ENCODE measurements at places on chromosomes 5 and 9.
A peak's percentile ranks its signal among the peaks of the same experiment; 100 is the strongest.

- no peak for DNase-seq
Observed at GRCh38 chr5:5370059-5370774, 52.3 kb upstream of the ICE1 start.

GRCh38 chr5:53442961-53443360 lies 37.5 kb upstream of the FST start:
- DNase-seq = no peak

DNA sequence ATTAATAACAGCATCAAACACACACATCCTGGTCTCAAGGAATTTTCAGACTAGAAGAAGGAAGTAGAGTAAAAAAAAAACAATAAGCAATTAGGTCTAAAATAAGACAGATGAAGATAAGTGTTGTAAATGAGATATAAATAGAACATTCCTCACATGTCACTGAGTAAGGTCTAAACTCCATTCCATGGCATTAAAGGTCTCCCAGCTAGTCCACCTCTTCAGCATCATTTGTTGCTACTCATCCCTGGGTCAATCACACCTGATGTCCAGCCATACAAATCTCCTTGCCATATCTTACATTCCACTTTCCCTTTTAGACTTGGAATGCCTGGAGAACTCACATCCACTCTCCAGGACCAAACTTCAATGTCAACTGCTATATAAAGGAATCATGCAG lies 214.1 kb upstream of the KLF4 start:
- no peak for DNase-seq

GRCh38 chr9:132169672-132170392 lies 8.0 kb downstream of the NTNG2 start:
- no peak for DNase-seq

DNA sequence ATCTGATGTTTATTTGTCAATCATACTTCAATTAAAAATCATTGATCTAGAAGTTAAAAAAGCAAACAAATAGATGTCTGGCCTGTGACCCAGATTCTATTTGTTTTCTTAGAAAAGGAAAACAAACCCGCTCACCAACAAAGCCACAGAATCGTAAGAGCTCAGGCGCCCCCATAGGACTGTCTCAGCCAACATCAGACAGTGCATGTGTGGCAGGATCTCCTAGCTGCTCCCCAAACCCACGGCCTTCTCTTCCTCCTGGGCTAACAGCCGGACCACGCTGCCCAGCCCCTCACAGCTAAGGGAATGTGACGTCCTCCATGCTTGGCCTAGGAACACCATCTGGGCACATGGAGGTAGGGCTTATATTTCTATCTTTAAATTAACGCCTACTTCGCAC lies 19.4 kb downstream of the OR2Y1 start:
- DNase-seq = no peak

DNA sequence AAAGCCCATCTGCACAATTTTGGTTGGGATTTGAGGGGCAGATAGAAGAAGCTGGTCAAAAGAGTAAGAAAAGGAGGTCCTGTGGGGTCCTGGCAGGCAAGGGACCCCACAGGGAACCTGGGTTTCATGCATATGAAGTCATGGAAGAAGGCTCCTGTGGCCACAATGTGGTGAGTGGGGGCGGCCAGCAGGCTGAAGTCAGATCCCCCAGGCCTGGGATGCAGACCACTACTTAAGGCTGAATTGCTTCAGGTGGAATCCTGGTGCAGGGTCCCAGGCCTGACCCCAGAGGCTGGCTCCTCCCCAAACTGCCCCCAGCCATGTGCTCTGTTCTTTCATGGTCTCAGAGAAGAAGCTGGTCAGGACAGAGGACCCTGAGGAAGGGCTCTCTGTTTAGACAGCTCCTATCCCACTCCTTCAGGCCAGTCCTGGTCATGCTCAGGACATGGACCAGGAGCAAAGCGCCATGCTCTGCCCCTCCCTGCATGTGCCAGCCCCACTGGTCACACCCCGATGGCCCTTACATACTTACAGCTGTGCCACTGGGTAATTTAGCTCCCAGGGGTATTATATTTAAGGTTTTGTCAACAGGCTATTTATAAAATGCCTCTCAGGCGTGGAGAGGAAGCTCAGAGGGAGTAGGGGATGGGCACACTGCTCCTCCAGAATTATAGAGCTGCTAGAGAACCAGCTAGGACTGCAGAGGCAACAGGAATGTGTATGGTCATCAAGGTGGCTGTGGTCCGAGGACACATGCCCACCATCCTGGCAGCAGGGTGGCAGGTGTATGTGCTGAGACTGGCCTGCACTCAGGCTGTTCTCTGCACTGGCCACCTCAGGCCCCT lies 33.4 kb downstream of the C5orf15 start:
- DNase-seq = no peak

DNA sequence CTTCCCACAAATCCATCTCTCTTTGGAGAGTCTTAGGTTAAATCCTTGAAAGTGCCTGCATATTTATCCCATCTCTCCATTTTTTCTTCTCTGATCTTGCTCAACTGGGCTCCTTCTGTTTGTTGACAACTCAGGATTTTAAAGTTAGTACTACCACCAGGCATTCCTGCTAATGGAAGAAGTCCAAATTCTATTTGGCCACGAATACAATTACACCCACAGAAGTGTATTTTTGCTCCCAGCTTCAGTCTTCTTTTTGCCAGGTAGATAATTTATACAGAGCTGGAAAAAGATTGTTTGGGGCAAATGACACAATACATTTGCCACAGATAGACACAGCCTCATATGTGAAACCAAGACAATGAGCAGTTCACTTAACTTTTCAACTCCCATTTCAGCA lies 74.8 kb downstream of the CETN3 start:
- DNase-seq = no peak

GRCh38 chr9:93951655-93952118 lies 3.5 kb downstream of the BARX1 start:
- no peak for DNase-seq

DNA sequence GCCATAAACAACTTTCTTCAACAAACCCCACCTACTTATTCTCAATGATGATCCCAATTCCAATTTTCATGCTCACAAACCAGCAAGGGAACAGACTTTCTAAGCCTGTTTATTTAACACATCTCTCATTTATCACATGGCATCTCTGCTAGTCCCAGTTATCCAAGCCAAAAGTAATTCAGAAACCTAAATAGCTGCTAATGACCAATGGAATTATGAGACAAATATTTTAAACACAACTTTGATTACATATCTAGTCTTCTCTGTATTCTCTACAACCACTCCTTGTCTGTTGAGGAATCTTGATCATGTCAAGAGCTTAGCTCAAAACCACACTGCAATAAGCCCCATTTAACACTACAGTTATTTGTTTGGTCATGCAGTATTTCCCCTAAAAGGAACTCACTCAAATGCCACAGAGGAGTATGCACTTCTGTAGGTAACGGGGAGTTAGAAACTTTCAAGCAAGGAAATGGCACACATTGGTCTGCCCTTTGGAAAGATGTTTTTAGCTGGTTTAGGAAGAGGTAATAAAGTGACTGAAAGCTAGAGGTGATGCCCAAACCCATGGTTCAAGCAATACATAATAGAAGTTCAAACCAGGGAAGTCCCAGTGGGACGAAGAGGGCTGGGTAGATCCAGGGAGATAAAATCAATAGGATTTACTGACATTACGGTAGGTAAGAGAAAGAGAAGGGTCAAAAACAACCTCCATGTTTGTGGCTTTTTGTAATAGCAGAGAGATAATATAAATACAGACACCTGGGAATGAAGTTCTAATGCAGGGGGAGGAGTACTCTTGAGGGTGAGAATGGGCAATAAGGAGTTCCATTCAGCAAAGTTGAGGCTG lies 42.1 kb upstream of the HTR4 start:
- no peak for DNase-seq

- DNase-seq = no peak
Observed at GRCh38 chr9:88342246-88342645, 46.0 kb upstream of the SPIN1 start.

DNA sequence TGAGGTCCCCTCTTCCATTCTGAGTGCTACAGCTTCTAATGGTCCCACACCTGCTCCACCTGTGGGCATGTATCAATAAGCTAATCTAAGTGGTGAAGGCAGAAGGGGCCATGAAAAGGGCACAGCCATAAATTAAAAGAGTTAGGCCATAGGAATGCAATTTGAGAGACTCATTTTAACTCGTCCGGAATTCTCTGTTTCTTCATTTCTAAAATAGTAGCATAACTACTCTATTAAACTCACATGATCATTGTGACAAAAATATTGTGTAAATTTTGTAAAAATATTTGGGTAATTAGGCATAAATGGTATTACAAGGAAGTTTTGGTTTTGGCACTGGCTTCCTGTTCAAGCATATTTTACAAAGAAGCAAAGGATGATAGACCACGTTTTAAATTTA lies 103.1 kb upstream of the TXNDC8 start:
- no peak for DNase-seq

DNA sequence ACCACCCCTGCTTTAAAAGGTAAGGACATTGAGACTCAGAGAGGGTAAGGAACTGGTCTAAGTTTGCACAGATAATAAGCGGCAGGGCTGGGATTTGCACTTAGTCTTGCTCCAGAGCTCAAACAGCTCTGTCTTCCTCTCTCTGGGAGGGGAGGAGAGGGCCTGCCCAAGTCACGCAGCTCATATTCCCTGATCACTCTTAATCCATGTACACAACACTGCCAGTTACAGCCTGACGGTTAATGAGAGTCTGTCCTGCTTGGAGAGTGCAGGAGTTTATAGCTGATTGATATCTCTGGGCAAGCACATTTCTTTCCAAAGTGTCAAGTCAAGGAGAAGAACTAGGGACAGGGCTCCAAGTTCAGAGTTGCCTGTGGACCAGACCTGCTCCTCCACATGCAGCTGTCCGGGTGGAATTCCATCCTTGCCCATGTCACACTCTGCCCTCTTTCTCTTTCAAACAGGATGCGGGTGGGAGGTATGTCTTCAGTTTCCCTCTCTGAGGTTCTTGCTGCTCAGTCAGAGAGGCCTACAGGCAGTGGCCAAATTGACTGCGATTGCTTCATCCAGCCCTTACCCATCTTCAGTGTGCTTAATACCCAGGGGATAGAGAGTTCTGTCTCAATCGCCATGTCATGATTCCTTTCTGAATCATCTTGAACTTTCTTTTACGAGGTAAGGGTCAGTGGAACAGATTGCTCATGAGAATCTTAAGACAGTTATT lies 54.5 kb downstream of the GALNT12 start:
- DNase-seq = peak; percentile 98

- DNase-seq = no peak
Observed at GRCh38 chr5:89946916-89947315, 462.6 kb downstream of the CETN3 start.

GRCh38 chr5:21810737-21811316 lies 1042.3 kb downstream of the CDH12 start:
- DNase-seq = no peak

DNA sequence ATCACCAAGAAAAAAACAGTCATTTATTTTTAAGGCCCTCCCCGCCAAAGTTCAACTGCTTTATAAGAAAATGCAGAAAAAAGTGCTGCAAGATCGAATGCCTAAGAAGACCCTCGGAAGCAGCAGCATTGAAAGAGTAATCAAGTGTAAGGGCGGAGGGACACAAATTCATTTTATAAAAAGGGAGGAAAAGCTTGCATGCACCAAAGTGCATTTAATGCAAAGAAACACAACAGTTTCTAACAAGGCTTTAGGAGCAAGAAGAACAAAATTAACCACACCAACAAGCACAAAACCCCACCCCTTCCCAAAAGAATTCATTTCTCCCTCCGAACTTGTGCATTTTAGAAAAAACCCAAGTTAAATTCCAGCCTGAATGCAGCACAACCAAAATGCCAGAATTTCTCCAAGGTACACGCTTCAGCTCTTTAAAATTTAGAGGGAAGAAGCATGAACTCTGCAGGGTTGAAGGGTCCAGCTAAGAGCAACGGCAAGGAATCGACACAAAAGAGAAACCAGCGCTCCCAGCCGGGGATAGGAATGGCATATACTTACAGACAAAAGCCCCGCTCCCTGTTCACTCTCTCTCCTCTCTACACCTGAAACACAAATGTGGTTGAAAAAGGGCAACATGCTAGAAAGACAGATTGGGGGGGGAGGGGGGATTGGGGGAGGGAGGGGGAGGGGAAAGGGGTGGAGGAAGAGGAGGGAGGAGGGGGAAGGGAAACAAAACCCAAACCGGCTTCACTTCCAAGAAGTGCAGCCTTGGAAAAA lies at the start of gene NREP:
Gene NREP, minus strand, starts transcription at position 614 of the 774 bp plus-strand sequence. CDS start 1,422 bp downstream, outside the sequence.
- peak; percentile 43 for DNase-seq

GRCh38 chr9:89212171-89212570 lies 33.6 kb upstream of the SHC3 start:
- DNase-seq = no peak

GRCh38 chr5:149831492-149831891 lies 101.4 kb downstream of the PPARGC1B start:
- DNase-seq = peak; percentile 8

- DNase-seq = no peak
Observed at GRCh38 chr5:139457653-139458306, 4.8 kb downstream of the ECSCR start.

- DNase-seq = no peak
Observed at GRCh38 chr9:116286297-116286696, 132.7 kb downstream of the PAPPA start.

Measured in trophoblast cell (in vitro differentiated cells and primary cell).